ENCODE measurements at places on chromosomes 4 and X.

- no peak for DNase-seq
These were observed 265.7 kb upstream of the BOD1L1 start for GRCh38 chr4:13893211-13893610.

DNA sequence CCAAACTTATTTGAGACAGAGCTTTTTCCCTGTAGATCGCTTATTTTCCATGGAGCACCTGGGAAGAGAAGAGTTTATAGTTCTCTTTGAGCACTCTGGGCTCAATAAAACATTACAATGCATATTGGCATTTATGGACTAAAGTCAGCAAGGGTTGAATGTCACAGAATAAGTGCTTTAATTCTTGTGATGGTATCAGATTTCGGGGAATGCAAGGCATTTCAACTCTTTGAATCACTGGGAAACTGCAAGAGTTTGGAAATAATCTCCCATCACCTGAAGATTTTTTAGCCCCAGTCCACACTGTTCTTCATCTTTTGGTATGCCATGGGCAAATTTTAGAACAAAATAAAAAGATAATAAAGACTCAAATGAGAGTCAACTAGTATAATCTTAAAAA, 111.5 kb upstream of the WDFY3 start:
- DNase-seq, result no peak

DNA sequence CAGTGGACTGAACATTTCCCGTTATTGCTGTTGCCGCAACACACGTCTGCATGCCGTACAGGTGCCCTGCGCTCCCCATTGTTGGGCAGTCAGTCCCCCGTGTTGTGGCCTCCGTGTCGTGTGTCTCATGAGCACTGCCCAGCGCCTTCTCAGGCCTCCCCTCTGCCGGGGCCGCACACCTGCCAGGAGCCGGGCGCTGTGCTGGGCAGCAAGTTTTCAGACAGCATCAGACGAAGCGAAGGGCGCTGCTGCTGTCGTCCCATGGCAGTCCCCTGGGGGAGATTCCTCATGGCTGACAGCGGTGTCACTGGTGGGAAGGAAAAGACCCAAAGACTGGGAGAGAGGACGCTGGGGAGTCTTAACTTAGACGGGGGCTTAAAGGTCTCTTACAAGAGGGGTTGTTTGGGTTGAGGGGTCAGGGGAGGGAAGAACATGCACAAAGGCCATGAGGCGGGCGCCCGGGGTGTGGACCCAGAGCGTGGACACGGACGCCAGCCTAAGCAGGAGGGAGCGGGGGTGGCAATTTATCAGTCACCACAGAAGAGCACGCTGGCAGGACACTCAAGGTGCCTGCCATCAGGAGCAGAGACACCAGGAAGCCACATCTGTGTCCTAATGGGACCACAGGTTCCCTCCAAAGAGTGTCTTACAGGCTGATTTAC, 47.3 kb downstream of the RGS12 start:
- DNase-seq, result no peak

- no peak for DNase-seq
These were observed 565.9 kb upstream of the TECRL start for GRCh38 chr4:64975177-64975576.

- no peak for DNase-seq
These were observed 27.3 kb upstream of the TRIM2 start for GRCh38 chr4:153176938-153177337.

DNA sequence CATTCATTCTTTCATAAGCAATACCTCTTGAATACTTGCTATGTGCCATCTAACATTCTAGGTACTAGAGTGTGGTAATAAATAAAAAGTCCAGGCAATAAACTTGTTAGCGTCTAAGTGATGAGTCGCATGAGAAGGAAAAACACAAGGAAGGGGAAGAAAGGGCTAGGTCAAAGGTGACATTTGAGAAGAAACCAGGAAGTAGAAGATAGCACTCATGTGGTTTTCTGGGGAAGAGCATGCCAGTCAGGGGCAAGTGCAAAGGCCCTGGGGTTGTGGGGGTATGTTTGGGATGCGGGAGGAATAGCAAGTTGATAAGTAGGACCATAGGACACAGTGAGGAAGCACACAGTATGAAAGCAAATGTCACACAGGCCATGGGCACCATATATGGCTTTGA, 157.0 kb downstream of the TSPAN5 start:
- DNase-seq, result no peak

DNA sequence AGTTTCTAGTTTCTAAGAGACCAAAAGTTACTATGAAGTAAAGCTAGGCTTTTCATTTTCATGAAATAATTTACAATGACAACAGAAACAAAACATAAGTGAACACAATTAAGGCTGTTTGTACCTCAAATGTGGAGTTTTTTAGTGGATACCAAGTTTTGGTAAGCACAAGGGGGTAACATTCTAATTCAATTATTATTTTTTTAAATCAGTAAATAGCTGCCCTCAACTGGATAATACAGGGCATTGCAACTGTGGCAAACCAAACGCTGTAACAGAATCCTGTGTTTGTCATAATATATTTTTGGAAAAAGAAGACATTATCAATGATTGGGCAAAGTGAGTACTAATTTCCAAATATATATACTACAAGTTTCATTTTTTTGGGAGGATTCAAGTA, 150.3 kb downstream of the FBXW7 start:
- DNase-seq, result no peak

DNA sequence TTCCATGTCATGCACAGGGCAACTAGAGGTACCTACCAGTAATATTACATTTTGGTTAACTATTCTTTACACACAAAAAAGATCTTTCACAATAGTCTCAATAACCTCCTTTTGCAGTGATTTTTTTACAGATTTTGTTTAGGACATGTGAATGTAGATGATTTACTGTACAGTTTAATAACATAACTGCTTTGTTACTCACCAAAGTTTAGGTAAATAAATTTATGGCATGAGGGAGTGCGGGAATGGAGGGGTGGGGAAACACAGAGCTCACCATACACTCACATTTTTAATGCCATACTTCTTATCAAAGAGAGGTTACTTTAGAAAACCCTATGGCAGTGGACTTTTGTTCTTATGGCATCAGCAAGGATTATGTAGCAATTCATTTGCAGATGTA, 93.1 kb upstream of the TEX13A start:
- no peak for DNase-seq

DNA sequence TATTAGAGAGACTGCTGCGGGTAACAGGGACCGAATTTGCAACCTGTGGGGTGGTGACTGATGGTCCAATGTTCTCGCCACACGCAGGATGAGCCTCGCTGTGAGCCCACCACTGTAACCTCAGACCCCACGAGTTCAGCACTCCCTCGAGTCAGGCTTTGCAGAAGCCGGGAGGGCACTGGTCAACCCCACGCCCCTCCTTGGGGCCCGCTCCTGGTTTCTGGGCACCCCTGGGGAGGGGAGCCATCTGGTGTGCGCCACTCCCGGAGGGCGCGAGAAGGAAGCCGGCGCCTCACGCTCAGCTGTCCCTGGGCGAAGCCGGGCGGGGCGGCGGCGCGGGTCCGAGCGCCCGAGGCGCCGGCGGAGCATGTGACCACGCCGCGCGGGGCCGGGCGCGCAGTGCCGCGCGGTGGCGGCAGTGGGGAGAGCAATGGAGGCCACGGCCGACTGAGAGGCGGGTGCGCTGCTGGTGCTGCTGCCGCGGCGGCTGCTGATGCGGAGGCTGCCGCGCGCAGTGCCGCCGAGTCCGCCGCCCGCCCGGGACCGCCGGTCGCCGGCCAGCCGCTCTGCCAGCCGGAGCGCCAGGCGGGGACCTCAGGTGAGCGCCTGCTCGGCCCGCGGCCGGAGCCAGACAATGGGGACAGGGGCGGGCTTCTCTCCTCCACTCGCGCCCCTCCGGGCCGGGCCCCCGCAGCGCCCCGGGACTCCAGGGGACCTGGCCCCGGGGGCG, 100.1 kb downstream of the CEP135 start:
- no peak for DNase-seq

DNA sequence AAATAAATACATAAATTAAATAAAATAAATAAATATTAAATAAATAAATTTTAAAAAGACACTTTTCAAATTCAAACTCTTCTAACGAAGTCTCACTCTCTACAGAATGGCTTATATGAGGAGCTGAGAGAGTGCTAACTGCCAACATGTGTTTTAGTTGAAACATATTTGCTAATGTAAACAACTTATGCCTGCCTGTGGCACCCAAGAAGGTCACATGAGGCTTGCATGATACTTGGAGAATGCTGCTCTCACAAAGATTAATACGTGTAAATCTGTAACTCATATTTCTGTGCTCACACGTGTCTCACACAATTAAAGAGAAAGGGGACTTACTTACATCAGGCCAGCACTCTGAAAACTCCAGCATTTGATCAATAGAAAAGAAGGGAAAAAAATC, 43.2 kb upstream of the PITX2 start:
- no peak for DNase-seq

DNA sequence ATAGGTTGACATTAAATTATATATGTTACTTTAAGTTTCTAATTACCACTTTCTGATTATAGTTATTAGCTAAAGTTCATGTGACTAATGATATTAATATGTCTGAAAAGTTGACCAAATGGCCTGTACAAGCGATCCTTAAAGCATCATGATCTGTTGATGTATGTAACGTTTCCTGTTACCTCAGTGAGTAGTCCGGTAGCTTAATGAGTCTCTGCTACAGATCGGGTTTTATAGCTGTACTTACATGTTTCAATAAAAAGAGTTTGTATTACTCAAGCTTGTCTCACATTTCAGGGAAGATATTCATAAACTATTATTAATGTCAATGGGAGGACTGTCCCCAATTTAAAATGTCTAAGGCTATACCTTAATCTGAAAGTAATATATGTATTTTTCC, 246.3 kb downstream of the PPP3CA start:
- no peak for DNase-seq

- no peak for DNase-seq
These were observed 57.6 kb downstream of the SLC4A4 start for GRCh38 chr4:71396382-71396781.

DNA sequence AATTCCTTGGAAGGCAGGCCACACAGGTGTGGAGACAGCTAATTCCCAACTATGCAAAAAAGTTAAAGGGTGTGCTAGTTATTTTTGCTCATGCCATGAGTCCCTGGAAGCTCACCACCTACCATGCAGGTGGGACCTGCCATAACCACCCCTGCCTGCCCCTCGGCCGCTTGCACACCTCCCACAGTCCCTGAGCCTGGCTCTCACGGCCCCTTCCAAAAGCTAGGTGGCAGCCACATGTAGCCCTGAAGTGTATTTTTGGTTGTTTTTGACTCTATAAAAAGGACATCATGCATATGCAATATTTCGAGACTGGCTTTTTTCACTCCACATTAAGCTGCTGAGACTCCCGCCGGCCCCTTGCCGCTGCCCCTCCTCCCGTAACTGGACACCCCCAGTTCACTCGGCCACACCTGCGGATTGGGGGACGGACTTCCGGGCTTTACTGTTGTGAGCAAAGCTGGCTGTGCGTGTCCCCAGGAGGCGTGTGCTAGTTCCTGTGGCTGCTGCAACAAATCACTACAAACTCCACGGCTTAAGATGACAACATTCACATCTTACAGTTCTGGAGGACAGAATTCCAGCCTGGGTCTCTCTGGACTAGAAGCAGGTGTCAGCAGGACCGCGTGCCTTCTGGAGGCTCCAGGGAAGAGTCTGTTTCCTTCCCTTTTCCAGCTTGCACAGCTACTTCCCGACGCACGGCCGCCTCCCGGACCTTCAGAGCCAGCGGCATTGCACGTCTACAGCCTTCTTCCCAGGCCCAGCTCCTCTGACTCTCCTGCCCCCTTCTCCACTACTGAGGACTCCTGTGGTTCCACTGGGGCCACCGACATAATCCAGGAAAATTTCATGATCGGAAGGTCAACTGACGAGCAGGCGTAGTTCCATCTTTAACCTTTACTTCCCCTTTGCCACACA, 24.8 kb downstream of the ZFYVE28 start:
- no peak for DNase-seq

- DNase-seq, result no peak
These were observed 94.7 kb upstream of the NEIL3 start for GRCh38 chr4:177214935-177215334.

- no peak for DNase-seq
These were observed 81.2 kb downstream of the DCK start for GRCh38 chr4:71074452-71075299.

DNA sequence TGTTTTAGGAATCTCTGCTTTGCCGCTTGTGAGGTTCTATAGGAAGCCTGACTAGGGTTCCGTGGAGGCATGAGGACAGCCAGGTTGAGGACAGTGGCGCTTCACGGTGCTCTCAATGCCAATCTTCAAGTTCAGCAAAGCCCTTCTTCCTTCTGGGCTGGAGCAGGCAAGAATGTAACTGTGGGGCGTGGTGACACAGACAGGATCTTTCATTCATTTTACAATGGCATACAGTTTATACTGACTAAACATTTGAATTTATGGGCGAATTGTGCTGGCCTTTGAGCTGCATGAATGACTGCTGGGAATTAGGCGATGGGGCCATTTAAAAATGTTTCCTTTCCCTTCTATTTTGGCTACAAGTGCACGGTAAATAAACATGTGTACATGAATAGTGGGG, 2.9 kb upstream of the NHS start:
- no peak for DNase-seq

DNA sequence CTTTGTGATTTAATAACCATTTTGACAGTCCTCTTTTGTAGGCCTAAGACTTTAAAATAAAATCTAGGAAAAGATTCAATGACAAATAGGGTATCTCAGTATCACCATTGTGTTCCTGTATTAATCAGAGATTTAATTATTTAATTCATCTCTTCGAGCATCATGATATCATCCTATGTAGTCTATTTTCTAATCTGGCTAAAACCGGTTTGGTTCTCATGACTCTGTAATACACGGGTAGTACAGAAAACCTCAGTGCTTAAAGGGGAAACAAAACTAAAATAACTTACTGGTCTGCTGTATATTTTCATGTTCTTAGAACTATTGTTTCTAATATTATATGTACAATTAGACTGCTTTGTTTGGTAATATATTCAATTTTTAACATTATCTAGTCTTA, 23.7 kb upstream of the FBXW7 start:
- DNase-seq, result no peak

DNA sequence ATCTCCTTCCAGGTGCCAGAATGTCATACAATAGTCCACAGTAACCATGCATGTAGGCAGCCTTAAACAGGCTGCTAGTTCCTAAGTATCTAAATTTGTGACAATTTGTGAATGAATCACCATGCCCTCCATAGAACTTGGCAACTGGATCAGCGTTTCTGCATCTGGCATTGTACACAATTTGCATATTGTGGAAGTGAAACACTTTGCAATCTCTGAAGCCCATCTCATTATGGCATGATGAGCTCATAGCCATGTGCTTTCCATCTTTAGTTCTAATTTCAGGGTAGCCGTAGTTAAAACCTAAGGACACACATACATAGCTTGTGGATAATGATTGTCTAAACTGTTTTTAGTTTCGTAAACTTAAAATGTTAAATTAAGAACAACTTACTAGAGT, 573.6 kb downstream of the PPP4R3C start:
- no peak for DNase-seq

- DNase-seq, result no peak
These were observed 335.2 kb downstream of the FBXW7 start for GRCh38 chr4:152200511-152201333.

DNA sequence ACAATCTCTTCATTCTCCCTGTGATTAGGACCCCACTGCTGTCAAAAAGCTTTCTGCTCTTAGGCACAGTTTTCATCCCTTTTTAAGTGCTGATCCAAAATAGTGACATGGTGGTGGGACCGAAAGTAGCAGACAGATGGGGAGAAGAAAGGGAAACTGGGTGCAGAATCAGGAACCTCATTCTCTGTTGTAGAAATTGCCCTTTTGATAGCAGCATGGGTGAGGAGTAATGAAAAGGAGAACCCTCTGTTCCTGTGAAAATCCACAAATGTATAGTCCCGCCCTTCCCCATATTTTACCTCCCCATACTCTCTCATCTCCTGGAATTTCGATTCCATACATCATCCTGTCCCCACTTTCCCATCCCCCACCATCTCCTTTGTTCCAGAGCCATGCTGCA, 126.5 kb downstream of the STIM2 start:
- DNase-seq, result no peak

All from stimulated activated CD8-positive, alpha-beta memory T cell treated with anti-CD3 and anti-CD28 coated beads, Interleukin-4, amount 100 ng/mL, for 1 hour (primary cell).